ENCODE measurements at places on chromosomes 3 and 15.

- DNase-seq = no peak
Measured at GRCh38 chr3:85977615-85978338, 1013.2 kb downstream of the VGLL3 start.

DNA sequence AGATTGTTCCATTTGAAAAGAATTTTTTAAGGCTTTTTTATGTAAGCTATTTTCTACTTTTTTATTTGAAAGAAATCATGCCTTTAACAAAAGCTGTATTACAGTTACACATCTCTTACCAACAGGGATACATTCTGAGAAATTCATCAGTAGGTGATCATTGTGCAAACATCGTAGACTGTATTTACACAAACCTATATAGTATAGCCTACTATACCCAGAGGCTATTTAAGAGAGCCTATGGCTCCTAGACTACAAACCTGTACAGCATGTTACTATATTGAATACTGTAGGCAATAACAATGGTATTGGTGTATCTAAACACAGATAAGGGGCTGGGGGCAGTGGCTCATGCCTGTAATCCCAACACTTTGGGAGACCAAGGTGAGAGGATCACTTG, 43.1 kb downstream of the PEAK1 start:
- no peak for DNase-seq

- peak; percentile 92 for DNase-seq
Measured at GRCh38 chr15:70863450-70864218, 9.7 kb upstream of the LARP6 start.

DNA sequence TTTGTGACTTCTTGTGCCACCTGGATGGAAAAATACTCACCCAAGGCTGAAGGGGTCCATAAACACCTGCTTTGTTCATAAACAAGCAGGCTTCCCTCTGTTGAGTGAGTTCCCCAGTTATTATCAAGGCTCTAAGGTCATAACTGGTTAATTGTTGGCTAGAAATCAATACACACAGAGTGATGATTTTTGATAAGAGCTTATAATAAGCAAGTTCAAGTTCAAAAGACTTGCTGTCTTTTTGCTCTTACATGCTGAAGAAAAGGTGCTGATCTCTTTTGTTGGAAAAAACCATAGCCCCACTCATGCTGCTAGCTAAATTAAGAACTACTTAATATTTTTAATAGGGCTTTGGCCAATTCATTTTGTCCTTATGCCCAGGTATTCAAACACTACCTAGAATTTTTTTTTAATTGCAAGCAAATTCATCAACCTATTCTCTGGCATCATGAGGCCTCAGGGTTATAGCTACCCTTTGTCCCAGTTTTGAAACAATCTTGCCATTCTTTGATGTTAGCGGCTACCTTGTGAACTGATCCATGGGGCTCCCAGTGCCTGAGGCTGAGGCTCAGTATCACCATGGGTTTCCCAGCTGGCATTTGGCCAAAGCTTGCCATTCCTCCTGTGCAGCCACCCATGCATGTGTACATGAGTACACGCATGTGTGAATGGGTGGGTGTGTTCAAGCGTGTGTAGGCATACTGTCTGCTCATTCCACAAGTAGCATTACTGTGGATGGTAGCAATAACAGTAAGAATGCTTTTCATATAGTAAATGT, 127.6 kb upstream of the LPP start:
- DNase-seq = no peak

DNA sequence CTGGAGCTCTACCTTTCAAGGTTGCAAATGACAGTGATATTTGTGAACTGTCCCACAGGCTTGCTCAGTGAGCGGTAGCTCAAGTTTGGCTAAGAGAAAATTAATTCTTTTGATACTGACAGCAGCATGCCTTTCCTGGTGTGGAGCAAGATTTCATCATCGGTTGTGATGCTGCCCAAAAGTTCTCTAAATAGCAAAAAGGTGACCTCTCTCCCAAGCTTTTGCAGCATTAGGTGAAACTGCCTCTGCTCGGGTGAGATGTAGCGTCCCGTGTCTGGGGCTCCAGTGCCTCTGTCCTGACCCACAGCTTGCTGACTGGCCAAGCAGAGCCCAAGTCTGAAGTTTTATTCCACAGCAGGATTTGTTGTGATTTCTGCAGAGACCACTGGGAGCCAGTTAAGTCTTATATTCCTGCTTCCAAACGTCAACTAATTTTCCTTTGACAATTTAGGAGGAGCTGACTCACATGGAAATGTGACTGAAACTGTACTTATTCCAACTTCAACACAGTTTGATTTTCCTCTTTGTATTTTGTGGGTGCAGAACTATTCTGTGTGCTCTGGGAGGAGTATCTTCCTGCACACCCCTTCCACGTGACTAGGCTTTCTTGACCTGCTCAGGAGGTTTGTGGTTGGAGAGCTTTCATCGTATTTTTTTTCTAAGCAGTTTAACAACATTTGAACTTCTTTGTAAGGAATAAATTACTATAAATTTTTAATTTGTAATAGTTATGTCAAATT, 5.9 kb downstream of the SYNM start:
- DNase-seq = no peak

All from astrocyte (in vitro differentiated cells and primary cell).